ENCODE measurements at places on chromosomes 6 and 20.

DNA sequence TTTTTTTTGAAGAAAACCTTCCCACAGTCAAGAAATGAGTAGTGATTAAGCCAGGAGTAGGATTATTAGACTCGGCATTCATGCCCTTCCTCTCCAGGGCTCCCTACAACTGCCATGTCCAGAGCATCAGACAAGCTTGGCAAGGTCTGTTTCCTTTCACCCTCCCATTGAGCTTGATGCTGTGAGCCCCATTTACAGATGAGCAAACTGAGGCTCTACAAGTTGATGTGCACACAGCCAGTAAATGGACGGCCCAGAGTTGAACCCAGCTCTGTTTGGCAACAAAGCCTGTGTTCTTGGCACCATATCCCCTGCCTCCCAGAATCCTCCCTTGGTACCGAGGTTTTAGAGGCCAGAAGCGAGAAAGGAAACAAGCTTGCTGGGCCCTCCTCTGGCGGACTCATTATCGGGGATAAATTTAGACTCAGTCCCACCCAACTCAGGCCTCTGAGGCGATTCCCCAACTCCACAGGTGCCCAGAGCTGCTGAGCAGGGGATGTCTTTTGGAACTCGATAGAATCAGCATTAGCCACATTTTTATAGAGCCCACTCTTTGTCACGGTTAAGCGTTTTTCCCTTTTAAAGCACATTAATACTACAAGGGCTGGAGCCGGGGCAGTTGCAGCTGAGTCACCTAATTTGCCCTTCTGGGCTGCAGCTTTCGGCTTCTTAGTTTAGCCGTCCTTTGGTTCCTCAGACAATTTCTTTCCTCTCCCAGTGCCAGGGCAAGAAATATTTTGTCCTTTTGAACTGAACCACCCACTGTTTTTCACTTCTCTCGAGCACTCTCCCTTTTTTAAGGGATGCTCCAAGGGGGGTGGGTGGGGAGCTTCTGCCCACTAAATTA, 23.0 kb upstream of the NFATC2 start:
- DNase-seq = no peak

- no peak for DNase-seq
Measured at GRCh38 chr20:20561841-20562240, 150.6 kb downstream of the RALGAPA2 start.

DNA sequence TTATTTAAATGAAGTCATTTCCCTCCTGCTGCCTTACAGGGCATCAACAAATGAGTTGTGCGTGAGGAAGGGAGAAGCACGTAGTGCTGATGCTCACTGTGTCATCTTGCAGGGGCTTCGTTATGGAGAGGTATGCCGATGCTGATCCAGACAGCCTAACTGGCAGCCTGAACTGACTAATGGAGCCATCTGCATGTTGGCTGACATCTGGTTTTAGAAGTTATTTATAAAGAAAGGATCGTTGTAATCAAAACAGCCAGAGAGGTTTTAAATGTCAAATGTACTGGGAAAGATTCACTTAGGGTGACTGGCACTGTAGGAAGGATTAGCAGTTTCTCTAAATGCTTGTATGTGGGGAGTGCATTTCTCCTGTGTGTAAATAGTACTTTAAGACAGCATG, 54.6 kb downstream of the FARS2 start:
- no peak for DNase-seq

DNA sequence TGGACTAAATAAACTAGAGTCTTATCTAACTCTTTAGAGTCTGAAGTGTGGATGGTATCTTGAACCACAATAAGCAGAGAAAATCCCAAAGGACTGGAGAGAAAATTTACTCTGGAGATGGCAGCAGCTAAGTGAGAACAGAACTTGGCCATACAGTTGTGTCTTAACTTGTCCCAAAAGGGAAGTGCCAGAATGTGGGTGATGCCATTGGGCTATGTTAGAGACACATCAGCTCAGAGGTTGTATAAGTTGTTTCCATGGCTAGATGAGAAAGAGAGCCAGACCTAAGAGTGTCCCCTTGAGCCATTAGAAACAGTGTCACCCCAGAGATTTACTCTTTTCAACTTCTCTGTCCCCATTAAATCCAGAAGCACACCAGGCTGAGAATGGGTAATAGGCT, 36.2 kb downstream of the FOXO3 start:
- no peak for DNase-seq

GRCh38 chr20:57800791-57801430, 91.1 kb upstream of the PMEPA1 start:
- DNase-seq = no peak

DNA sequence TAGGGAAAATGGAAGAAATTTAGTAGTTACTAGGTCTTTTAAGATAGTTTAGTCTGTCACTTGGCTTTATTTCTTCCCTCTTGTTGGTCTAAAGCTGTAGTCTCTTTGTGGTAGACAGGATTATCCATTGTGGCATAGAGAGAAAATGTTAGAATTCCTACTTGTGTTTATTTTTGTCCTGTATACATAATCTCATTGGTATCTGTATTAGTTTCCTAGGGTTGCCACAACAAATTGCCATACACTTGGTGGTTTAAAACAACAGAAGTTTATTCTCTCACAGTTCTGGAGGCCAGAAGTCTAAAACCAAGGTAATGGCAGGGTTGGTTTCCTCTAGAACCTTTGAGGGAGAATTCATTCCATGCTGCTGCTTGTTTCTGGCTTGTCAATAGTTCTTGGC, 119.4 kb downstream of the ZFAND3 start:
- DNase-seq = no peak
